ENCODE measurements at places on chromosomes 11 and 22.

DNA sequence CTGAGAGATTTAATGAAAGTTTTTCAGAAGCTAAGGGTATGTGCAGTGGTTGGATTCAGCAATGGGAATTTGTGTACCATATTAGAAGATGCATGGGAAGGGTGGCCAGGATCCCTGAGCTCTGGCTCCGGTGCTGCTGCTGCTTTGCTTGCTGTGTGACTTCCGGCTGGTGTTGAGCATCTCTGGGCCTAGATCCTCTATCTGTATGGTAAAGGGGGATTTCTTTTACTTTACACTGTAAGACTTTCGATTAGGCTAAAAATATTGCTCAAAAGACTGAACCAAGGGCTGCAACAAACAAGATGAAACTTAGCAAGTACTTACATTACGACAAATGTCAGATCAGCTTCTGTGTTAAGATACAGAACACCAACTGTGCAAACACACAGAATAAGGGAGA is 39.1 kb downstream of the XRRA1 start:
- no peak for DNase-seq

- DNase-seq, result no peak
These were observed 10.5 kb downstream of the SLC22A9 start for GRCh38 chr11:63380130-63380529.

DNA sequence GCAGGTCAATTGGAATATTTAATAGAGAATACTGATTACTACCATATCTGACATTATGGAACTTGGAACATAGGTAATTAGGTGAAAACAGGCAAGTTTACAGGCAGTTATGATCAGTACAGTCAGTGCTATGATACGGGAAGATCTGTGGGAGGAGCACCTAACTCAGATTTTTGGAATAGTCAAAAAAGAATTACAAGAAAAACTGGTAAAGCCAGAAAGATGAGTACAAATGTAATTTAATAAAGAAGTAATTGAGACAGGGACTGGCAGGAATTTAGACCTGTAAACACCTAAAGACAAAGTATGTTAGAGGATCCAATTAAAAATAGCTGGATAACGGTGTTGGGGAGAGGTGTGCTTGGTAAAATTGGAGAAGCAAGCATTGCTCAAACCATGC is 206.5 kb upstream of the ANO5 start:
- DNase-seq, result no peak

- no peak for DNase-seq
These were observed 627.5 kb downstream of the BUD13 start for GRCh38 chr11:116145187-116145865.

DNA sequence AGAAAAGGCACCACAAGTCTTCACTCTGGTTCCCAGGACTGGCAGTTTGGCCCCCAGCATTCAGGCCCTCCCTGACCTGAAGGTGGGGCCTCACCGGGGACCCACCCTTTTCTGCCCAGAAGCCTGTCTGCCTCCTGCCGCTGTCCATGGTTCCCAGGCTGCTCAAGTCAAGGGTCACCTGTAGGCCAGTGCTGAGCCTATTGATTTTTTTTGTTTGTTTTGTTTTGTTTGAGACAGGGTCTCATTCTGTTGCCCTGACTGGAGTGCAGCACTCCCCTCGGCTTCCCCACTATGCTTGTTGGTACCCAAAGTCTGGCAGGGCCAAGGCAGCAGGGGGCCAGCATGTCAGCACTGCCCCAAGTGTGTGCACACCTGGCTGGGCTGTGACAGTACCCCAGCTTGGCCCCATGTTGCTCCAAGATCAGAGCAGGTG is 11.0 kb upstream of the MED17 start:
- no peak for DNase-seq

GRCh38 chr11:7576726-7577290 is 63.0 kb downstream of the PPFIBP2 start:
- no peak for DNase-seq

DNA sequence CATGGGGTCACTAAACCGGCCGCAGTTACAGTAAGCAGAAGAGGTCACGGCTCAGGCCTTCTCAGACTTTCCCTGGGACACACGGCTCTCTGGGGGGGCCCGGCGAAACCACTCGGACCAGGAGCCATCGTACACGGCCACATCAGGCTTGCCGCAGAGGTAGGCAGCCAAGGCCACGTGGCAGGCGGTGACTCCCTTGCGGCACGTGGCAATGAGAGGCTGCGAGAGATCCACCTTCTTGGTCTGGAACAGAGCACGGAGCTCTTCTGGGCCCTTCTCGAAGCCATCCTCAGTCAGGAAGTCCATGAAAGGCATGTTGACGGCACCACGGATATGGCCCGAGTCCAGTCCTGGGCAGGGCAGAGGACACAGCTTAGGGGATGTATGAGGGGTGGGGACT is 8.3 kb downstream of the TST start:
- DNase-seq, result no peak
